ENCODE measurements at places on chromosomes 11 and 22.
A peak's percentile ranks its signal among the peaks of the same experiment; 100 is the strongest.

DNA sequence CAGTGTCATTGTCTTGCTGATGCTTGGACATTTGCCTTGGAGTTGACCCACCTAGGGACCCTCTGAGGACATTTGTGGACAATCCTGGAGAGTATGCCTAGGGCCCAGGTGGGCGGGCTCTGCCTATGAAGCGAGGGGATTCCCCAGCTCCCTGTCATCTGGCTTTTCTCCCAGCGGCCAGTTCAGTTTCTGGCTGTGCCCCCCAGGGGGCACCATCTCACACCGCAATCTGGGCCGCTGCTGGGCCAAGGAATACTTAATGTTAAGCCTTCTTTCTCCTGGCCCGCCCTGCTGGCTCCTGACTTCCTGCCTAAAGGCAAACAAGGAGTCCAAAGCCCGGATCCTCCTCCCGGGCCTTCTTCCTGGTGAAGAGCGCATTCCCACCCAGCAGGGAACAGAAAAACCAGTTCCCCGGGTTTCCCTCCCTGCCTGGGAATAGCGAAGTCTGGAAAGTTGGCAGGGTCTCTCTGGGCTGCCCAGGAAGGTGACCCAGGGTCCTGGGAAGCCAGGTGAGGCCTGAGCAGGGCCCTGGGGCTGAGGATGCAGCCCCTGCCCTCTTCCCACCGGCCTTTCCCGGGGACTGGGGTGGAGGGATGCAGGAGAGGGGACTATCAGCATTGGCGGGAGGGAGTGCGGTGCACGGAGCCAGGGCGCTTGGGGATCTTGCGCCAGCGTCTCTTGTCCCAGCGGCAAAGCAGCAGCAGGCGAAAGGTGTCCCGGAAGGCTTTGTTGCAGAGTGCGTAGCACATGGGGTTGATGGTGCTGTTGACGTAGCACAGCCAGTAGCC, 11.9 kb downstream of the CHRM1 start:
- DNase-seq = no peak

DNA sequence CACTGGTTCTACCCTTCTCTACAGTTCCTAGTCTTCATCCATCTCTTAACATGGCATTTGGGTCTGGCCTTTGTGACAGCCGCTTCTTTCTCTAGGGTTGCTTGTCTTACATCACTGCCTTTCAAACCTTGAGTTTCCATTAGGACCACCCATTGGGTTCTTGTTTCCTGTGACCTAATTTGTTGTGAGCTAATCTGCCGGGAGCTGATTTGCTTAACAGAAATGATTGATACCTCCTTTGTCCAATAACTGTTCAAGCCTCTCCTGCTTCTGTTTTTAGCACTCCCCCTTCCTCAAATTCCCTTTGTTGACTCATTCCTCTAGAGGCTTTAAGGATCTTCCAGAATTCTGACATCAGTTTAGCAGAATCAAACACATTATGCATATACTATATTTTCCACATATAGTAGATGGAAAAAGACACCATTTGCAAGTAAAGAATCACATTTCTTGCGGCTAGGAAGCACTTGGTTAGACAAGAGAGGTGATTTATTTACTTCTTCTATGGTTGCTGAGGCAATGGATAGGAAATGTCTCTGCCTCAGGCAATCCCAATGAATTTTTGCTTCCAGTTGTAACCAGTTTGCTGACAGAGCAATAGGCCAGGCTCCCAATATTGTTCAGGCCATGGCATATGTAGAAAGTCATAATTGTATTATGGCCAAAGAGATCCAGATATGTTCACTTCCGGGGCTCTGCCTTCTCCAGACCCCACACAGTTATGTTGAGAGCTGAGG, 130.7 kb downstream of the SNX19 start:
- DNase-seq = no peak

- peak; percentile 75 for DNase-seq
Observed at GRCh38 chr22:29346659-29347058, 31.2 kb upstream of the RASL10A start.

- no peak for DNase-seq
Observed at GRCh38 chr11:299951-300735, 817 bp upstream of the IFITM5 start.

DNA sequence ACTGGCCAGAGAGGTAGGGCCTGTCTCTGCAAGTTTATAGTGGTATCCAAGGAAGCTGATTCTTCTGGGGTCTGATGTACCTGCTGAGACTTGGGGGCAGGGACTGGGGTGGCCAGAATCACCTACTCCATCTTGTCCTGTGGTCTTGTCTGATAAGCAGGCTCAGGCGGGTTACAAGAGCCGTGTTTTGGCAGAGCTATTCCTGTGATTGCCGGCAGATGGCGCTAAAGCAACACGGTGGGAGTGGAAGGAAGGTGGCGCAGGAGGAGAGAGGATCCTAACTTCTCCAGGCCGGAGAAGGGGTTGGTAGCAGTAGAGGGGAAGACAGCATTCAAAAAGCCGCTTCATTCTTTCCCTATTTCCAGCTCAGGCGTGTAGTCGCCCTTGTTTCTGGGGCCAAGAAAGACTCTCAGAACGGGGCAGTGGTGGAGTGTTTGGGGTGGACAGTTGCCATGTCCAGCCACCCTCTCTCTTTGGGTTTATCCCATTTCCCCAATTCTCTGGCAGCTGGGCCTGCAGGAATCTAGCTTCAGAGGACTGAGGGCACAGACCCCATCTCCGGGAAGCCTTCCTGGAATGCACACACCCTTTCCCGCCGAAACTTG, 15.1 kb downstream of the CHRM1 start:
- DNase-seq = peak; percentile 82

DNA sequence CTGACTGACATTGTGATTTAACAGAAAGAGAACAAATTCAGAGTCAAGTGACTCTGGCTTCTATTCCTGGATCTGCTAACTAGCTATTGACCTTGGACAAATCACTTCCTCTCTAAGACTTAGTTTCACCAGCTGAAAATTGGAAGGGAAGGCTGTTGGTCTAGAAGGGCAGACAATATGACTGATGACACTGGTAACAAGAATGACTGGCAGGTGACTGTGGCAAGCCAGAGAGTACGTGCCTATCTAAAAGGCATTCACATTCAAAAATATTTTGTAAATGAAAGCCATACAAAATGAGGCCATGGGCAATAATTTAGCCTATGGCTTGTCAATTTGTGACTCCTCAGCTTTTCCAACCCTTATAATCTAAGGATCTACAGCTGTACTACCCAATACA, 23.5 kb downstream of the SERGEF start:
- no peak for DNase-seq

DNA sequence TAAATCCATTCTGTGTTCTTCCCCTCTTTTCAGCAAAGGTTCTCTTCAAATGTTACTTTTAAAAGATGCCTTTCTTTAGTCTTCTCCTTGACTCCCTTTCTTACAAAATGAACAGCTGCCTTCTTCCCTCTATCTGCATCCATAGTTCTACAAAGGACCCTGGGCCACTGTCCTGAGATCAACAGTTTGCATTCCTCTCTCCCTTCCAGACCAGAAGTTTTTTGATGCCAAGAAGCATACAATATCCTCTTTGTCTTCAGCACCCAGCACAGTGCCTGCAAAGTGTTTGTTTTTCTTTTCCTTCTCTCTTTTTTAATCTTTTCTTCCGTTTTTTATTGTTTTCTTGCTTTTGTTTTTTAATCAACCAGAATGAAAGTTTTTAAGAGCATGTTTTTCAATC, 183.5 kb upstream of the SNX19 start:
- DNase-seq = peak; percentile 38

- DNase-seq = no peak
Observed at GRCh38 chr22:25742918-25743708, 1.1 kb downstream of the MYO18B start.

GRCh38 chr11:87063982-87064381, 26.2 kb downstream of the TMEM135 start:
- DNase-seq = no peak

DNA sequence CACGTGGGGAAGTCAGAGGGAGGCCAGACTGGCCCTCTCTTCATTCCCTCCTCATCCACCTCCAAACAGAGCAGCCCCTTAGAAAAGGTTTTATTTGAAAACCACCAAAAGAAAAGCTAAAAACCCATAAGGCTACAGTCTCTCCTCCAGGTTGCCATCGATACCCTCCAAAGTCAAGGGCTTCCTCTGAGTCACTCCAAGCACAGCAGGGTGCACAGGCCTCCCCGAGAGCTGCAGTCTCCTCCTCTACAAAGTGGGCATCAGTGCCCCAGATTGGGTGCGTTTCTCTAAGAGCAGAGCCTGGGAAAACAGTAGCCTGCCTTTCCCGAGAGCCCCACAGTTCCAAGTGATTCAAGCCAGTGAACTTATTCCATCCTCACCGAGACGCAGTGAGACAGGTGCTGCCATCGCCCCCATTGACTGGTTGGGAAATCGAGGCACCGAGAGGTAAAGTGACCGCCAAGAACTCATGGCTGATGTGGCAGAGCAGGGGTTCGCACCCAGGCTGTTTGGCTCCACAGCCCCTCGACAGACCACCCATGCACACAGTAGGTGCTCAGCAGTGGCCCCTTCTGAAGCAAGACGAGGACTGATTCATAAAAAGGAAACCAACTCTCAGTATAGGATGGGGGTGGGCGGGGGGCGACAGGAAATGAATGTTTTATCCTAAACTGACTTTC, 91.7 kb upstream of the SHISAL1 start:
- no peak for DNase-seq

GRCh38 chr11:923691-924405, 1.8 kb upstream of the AP2A2 start:
- DNase-seq = no peak

DNA sequence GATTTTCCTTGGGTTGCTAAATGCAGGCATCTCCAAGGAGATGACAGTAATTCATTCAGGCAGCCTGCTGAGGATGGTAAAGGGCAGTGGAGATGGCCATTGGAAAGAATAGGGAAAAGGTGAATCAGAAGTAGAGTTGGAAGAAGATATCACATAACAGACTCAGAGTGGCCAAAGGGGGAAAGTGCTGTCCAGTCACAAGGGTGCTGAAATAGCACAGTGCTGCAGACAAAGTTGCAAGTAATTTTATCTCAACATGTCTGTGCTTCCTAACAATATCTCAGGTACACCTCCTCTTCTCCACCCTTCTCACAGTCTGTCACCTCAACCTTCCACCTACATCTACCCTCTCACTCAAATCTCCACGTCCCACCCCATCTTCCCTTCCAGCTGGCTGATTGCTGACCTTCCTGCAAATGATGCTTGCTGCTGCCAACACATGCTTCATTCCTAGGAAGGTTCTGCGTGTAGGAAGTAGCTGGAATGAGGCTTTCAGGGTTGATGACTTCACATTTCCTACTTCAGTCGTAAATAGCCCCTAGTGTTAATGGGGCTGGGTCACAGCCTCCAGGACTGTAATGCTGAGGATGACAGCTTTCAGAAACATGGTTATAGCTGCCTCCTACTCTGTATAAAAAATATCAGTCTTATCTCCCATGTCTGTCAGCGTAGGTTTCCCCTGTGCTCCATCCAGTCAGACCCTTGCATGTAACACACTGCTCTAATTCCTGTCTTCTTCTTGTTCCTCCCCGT, 123.9 kb downstream of the CTNND1 start:
- peak; percentile 1 for DNase-seq

DNA sequence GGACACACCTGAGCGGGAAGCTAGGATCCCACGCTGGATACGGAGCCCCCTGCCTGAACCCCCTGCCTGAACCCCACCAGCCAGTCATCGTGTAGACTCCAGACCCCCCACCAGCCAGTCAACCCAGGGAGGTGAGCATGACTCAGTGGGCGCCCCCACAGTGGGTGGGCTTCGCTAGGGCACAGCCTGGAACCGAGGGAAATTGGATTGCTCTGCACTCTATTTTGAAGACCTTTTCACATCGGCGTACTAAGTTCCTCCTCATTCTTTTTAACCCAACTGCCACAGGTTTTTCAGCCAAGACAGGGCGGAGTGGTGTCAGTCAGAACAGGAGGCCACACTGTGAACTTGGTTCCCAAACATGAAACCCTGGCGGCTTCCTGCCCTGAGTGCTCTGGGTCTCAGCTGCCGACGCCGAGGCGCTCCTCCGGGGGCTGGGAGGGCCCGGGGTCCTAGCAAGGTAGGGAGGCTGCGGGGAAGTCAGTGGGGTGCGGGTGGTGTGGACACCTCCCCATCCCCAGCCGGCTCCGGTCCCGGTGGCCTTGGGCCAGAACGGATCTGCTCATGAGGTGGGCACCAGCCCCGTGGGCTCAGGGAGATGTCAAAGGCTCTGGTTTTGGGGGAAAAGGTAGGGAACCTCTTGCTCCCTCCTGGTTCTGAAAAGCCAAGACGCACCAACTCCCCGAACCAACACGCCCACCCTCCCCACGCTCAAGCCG, 57.0 kb downstream of the BRD1 start:
- no peak for DNase-seq

GRCh38 chr22:22711532-22711913, 67.1 kb downstream of the GGTLC2 start:
- no peak for DNase-seq

Data from putamen (tissue), 1 donor.